Amygdala (tissue), 56 donors: ENCODE measurements at places on chromosomes 5 and 9.

DNA sequence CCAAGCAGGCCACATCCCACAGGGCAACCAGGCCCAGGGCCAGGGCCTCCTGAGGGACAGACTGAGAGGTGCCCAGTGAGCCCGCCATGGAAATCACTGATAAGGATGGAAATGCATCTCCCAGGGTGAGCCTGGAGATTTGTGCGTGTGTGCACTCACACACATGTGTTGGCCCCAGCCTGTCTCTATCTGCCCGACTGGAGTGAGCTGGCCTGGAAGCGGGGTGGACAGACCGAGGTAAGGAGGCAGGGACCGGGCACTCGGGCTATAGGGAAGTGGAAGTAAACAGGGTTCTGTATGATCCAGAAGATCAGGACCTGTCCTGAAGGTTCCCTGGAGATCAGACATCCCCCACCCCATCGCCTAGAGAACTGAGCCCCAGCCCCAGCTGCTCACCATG, 17.4 kb downstream of the GFI1B start:
- no peak for DNase-seq

DNA sequence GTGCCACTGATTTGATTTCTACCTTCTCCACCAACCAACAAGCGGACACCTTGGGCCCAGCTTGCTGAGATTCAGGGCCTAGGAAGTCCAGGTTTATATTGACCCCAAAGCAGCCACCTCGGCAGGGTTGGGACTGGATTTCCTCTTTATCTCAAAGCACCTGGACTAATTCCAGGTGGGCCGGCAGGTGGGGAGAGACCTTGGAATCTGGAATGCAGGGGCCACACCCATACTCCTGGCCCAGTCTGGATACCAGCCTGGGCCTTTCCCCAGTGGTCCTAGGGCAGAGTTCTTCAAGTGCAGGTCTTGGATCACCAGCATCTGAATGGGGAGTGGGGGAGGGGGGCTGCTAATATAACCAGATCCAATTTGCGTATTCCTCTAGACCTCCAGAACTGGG, 93.1 kb downstream of the PCDH1 start:
- no peak for DNase-seq

DNA sequence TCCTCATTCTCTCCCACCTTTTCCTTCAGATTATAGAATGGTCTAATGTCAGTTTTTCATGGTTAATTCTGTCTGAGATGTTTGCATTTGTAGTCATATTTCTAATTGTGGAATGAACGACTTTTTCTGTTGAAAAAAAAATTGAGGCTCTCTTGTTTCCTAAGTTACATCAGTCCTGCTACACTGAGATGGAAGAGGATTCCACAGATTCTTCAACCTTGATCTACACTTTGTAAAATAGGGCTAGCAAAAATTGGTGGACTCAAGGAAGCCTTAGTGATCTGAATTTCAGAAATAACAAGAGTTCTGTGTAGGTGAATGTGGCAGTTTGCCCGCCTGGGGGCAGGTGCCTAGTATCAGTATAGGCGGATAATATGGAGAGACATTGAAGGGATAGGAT, 51.9 kb downstream of the ERBIN start:
- no peak for DNase-seq

DNA sequence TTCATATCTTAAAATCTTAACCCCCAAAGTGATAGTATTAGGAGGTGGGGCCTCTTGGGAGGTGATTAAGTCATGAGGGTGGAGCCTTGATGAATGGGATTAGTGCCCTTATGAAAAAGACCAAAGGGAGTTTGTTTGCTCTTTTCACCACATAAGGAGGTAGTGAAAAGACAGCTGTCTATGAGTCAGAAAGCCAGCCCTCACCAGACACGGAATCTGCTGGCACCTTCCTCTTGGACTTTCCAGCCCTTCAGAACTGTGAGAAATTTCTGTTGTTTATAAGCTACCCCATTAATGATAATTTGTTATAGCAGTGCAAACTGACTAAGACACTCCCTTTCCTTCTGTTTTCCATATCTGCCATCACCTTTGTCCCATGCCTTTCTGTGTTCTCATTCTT, 20.8 kb downstream of the IFNB1 start:
- DNase-seq: no peak

DNA sequence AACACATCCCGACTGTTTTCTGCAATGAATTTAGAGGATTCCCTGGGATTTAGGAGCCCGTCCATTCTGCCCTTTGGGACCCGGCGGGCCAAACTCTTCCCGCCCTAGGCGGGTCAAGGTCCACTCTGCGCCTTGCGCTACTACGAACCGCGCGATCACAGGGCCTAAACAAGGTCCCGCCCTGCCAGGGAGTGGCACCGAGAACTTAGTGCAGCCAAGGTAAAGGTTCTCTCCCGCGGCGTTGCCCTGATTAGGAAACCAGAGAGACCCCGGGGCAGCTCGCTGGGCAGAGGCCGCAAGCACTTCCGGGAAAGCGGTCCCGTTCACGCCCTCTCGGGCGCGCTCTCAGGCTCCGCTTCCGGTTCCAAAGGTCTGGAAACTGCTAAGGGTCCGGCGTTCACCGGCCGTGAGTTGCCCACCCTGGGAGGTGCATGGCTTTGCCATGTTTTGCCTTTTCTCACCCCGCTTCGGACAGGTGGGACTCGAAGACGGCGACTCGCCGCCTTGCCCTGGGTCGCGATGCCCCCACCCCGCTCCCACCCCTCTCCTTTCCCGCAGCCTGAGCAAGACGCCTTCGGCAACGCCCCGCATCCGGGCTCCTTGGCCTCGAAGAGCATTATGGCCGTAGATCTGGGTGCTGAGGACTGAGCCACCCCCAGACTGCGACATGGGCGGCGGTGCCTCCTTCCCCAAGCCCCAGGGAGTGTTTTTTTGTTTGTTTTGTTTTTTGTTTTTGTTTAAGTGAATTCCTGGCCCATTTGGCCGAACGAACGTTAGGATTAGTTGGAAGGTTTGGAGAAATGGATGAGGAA, 23.4 kb downstream of the HNRNPK start:
- DNase-seq: peak; percentile 46

- DNase-seq: no peak
Measured at GRCh38 chr5:61840361-61840760, 465.6 kb upstream of the KIF2A start.

DNA sequence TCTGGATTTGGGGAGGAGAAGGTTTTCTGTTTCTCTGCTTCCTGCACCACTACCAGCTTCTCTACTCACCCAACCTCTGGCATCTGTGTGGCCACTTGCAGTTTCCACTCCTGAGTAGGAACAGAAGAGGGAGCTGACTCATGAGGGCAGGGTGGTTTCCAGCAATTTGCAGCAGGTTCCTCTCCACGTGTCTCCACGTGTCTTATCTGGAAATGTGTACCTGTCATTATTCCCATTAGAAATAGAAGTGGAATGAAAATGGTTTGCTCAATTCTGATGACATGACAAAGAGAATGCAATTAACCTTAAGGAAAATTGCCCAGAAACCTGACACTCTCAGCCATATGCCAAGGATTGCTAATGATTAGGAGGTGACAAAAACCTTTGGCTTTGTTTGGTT, 33.0 kb downstream of the EGFLAM start:
- DNase-seq: no peak

GRCh38 chr5:134079748-134080581, 34.5 kb upstream of the TCF7 start:
- DNase-seq: no peak
